Substantia nigra (tissue), 51 donors: ENCODE measurements at places on chromosomes 3 and 15.

- no peak for DNase-seq
Measured at GRCh38 chr15:66692808-66693596, 9.0 kb upstream of the SMAD6 start.

- DNase-seq, result no peak
Measured at GRCh38 chr3:94071713-94072284, 8.9 kb downstream of the NSUN3 start.

DNA sequence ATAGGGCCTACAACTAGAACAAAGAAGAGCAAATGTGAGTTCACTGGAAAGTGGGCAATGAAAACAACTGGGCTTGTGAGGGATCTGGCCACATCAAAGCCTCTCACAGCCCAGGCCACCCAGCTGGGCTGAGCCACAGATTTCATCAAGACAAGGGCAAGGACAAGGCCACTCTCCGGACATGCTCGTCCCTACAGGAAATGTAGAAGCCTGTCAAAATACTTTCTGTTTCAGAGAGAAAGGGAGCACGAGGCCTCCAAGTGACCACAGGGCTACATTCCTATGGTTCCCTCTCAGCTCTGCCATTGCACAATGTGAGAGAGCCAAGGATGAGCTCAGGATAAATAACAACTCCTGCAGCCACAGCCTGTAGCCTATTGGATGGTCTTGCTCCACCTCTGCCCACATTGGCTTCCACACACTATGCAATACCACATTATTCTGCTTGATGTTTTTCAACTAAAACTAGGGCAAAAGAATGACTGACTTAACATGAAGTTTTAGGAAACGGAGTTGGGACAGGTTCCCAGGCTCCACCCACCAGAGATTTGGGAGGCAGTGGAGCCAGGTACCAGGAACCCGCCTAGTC, 12.1 kb downstream of the TBC1D2B start:
- no peak for DNase-seq

DNA sequence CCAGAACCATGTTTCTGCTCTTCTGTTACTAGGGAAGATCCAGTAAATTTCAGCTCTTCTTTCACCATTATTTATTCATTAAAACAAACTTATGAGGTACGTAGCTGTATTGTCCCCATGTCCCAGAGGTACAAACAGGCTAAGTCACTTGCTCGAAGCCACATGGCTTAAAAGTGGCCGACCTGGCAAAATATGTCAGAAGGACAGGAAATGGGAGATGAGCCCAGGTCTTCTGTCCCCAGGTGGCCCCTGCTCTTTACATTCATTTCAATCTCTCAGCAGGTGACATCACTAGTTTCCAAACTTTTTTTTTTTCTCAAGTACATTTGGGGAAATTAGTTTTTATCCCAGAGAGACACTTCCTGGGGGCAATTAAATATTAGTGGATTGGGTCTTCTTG, 34.1 kb upstream of the LPP start:
- DNase-seq, result no peak

GRCh38 chr15:52529341-52529924, 753 bp upstream of the MYO5A start:
- DNase-seq, result no peak

- no peak for DNase-seq
Measured at GRCh38 chr3:155019575-155019974, 60.5 kb upstream of the MME start.

GRCh38 chr3:72960812-72961518, 35.6 kb upstream of the PPP4R2 start:
- no peak for DNase-seq

DNA sequence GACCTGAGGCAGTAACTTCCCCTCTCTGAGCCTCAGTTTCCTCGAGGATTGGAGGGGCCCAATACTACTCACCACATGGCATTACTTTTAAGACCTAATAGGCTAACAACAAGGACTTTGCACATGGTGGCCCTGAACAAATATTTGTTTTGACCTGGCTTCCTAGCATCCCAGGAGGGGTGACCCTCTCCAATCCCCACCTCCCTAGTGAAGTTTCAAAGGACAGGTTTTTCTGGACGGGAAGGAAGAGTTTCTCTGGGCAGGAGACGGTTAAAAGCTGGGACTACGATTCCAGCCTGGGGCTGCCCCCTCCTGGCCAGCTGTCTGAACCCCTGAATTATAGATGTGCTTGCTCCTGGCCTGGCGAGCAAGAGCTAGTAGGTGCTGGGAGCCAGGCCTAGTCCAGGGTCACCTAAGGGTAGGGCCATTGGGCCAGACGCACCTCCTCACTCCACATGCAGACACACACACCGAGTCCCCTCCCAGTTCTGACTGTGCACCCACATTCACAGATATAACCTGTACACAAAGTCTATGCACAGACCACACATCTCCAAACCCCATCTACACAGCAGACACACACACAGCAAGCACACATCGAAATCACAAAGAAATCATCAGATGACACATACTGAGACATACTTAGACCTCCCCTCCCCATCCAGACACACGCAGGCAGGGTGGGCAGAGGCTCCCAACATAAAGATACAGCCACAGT, 2.7 kb upstream of the ISL2 start:
- DNase-seq, result no peak

- DNase-seq, result no peak
Measured at GRCh38 chr3:188008582-188009213, 145.3 kb upstream of the LPP start.

DNA sequence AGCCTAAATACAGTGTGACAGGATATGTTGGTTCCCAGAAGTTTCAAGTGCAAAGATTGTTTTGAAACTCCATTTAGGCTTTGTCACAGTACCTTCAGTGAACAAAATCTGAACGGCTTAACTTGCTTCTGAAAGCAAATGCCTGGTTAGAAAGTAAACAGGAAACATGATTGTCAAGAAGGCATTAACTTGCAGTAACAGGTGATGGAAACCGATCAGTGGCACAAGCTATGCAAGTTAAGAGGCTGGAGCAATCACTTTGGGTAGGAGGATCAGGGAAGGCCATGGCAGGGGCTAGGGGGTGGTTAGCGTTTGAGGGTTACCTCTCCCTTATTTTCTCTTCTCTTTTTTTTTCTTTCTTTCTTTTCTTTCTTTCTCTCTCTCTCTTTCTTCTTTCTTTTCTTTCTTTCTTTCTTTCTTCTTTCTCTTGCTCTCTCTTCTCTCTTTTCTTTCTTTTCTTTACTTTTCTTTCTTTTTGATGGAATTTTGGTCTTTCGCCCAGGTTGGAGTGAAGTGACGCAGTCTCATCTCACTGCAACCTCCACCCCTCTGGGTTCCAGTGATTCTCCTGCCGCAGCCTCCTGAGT, 2.4 kb downstream of the HYKK start:
- DNase-seq, result no peak

DNA sequence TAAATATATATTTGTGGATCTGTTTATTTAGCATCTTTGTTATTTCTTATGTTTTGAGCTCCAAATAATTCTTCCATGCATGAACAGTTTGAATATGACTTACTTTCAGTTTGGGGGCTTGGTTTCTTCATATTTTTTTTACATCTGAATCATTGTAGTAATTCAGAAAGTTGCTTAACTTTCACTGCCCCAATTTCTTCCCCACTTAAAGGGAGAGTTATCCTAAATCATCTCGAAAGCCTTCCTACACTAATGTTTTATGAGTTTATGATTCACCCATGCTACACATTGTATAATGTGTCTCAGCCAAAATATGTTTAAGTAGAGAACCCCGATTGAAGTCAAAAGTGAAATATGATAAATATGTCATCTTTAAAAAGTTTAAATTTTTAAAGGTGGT, 47.8 kb downstream of the SPRED1 start:
- no peak for DNase-seq

DNA sequence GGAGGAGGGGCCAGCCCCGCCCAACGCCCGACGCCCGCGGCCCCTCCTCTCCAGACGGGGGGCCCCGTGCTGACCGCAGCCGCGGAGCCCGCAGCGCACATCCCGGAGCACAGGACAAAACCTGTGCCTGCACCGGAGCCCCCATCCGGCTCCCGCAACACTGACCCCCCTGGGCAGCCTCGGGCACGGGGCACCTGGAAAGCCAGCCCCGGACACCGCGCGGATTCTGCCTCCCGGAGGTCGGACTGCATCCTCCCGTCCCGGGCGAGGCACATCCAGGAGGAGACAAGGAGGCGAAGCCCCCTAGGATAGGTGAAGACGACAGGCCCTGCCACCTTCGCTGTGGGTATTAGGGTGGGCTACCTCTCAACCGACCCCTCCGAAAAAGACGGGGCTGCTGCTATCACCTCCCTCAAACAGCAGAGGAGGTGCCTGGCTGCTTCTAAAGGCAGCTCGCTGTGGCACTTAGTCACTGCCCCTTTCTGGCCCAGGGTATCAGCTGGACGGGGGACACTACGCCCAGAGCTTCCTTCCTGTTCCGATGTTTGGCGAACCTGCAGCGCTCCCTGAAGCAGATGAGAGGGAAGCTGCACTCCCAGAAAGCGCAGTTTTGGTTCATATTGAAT, 10.6 kb downstream of the XXYLT1 start:
- DNase-seq, result peak; percentile 93

GRCh38 chr15:94532226-94532625, 300.9 kb downstream of the MCTP2 start:
- DNase-seq, result no peak

DNA sequence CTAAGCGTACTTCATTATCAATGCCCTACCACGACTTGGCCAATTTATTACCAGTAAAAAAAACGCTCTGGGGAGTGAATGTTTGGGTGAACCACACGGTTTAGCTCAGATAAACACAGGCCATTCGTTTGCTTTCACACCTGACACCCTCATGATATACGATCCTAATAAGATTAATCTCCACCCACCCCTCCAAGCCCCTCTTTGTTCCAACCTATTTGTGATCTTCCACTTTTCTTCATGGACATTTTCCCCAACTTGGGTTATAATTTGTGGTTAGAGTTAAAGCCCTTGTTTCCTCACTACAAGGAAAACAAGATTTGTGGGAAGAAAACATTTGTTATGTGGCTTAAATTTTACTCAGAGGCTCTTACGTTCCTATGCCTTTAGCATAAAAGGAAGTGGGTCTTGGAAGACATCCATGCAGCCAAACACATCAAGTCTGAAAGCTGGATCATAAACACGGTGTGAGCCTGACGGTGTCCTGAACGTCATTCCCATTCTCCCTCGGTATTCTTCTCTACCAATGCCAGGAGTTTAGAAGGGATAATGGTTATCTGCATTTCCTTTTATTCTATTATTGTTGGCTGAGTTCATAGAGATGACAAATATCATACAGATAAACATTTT, 518.9 kb downstream of the NR2F2 start:
- DNase-seq, result no peak

DNA sequence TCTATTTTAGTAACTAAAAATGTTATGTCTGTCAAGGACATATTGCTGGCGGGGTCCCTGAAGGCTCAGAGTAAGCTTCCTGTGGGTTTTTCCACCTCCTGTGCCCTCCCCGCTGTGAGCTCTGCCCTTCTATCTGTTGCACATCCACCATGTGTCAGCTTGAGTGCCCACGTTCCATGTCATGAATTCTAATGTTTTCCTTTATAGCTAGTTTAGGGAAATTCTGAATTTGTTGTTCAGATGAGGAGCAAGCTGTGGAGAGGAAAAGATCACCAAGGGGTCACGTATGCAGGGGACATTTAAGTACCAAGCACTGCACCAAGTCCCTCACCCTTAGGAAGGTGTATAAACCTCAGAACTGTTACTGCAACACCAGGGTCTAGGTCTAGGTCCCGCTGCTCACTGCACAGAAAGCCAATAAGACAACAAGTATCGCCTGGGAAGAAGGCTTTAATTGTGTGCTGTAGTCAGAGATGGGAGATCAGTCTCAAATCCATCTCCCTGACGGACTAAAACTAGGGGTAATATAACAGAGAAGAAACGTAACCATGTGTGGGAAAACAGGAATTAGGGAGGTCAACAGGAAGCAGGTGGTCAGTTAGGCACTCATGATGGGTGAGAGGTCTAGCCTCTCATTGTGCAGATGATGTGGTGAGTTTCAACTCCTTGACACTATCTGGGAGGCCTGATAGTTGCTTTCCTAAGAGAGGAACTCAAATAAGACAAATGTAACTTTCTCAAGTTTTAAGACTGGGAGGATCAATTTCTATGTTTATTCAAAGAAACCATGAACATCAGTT, 9.7 kb downstream of the GP9 start:
- no peak for DNase-seq

- DNase-seq, result no peak
Measured at GRCh38 chr3:18307529-18307928, 117.6 kb downstream of the SATB1 start.

- DNase-seq, result no peak
Measured at GRCh38 chr3:100184948-100185570, 70.8 kb upstream of the FILIP1L start.

GRCh38 chr3:42666022-42666421, 12.5 kb downstream of the ZBTB47 start:
- DNase-seq, result no peak

- DNase-seq, result no peak
Measured at GRCh38 chr3:186493525-186494255, 50.5 kb downstream of the CRYGS start.

DNA sequence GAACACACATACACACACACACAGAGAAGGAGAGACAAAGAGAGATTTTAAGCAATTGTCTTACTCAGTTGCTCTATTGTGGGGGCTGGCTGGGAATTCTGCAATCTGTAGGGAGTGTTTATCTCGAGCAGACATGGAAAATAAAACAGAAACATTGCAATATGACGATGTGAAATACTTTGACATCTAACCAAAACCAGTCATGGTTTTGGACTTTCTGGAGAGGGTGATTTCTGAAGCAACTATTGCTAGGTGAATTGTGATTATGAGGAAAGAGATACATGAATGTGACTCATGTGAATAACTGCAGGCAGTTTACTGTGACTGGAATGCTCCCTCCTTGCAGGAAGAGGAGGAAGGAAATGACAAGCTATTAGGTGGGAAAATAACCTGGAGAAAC, 12.3 kb upstream of the PHLDB2 start:
- no peak for DNase-seq

DNA sequence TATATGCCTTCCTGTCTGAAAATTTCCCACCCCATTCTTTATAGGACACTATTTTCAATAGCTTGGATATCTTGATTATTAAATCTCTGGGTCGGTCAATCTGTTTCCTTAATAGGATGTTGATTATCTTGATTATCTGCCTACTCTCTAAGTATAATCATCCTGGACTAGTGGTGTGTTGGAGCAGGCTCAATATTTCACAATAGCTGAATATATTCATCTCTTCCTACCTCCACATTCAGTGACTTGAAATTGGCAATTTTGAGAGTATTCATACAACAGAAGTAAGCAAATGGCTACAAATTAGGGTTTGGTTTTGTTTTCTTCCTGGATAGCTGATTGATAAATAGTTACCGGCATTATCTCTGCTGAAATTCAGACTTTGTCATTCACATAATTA, 1162.6 kb downstream of the ROBO1 start:
- no peak for DNase-seq

GRCh38 chr3:30730967-30731366, 124.6 kb downstream of the TGFBR2 start:
- no peak for DNase-seq

- DNase-seq, result no peak
Measured at GRCh38 chr3:100868096-100868495, 125.1 kb downstream of the ABI3BP start.

- DNase-seq, result no peak
Measured at GRCh38 chr3:58271901-58272501, 34.0 kb upstream of the RPP14 start.
